ENCODE measurements at places on chromosomes 12 and 14. TPM values are rescaled to one million over a fixed set of nuclear protein-coding genes. Genes with fewer than 3 reads are reported as not detected.
A peak's percentile ranks its signal among the peaks of the same experiment; 100 is the strongest.

The C12orf75 gene
- total RNA-seq: 145 TPM

DNA sequence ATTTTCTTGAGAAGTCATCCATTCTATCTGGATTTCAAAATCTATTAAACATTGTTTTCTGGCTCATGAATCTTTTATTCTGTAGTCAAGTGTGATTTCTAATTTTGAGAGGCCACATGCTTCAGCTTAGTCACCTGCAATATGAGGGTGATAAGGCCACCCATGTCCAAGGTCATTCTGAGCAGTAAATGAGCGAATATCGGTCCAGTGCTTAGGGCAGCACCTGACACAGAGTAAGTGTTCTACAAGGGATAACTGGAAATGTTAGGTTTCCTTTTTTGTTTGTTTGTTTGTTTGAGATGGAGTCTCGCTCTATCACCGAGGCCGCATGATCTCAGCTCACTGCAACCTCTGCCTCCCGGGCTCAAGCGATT, 34.2 kb downstream of the AACS start:
- peaks cover 13% of the 10 kb centered on the region for H3K36me3 ChIP-seq
- no peak overlapping the region for H3K27ac ChIP-seq
- no peaks in the 10 kb centered on the region for H3K4me1 ChIP-seq

DNA sequence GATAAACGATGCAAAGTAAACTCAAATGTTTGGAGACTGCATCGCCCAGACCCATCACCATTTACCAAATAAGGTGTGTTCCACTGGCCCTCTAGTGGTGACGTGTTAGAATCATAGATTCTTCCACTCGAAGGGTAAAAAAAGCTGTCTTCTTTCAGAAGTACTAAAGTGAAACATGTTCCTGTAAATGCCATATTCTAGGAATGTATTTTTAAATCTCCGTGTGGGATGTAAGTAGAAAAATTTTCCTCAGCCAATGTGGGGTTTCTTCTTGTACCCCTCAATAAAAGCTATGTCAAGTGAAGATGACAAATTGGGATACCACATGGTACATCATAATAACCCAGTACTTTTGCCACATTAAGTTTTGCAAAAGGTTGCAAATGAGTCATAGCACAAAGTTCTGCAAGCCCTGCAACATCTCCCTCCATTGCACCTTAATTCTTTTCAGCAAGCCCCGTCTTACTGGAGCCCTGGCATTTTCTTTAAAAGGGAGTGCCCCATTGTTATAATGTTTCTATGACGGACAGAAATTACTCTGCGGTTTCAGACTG, 100.8 kb downstream of the CCER1 start:
- H3K4me3 ChIP-seq: no peak overlapping the region
- peak; percentile 63 for DNase-seq
- no peaks in the 10 kb centered on the region for H3K4me1 ChIP-seq
- no peak overlapping the region for H3K27ac ChIP-seq

GRCh38 chr12:105740369-105740768, 398.4 kb downstream of the NUAK1 start:
- no peak for DNase-seq
- no peaks in the 10 kb centered on the region for H3K27me3 ChIP-seq
- H3K4me1 ChIP-seq: peaks cover 2% of the 10 kb centered on the region
- H3K4me3 ChIP-seq: no peak overlapping the region
- no peak overlapping the region for H3K27ac ChIP-seq

The PTGES3 gene
- total RNA-seq: 42.7 TPM

GRCh38 chr12:128727999-128728398, 95.8 kb downstream of the SLC15A4 start:
- no peaks in the 10 kb centered on the region for H3K27me3 ChIP-seq
- H3K4me1 ChIP-seq: no peaks in the 10 kb centered on the region
- no peaks in the 10 kb centered on the region for H3K36me3 ChIP-seq
- no peak overlapping the region for H3K27ac ChIP-seq

The NRL gene
- total RNA-seq: 0.18 TPM

The AMN gene
- total RNA-seq: under 0.01 TPM

The TAS2R31 gene
- total RNA-seq: 4.3 TPM

The C12orf54 gene
- not detected for total RNA-seq

Data from IMR-90 (cell line).